ENCODE measurements at places on chromosomes 3 and 15. TPM values are rescaled to one million over a fixed set of nuclear protein-coding genes. Genes with fewer than 3 reads are reported as not detected.

DNA sequence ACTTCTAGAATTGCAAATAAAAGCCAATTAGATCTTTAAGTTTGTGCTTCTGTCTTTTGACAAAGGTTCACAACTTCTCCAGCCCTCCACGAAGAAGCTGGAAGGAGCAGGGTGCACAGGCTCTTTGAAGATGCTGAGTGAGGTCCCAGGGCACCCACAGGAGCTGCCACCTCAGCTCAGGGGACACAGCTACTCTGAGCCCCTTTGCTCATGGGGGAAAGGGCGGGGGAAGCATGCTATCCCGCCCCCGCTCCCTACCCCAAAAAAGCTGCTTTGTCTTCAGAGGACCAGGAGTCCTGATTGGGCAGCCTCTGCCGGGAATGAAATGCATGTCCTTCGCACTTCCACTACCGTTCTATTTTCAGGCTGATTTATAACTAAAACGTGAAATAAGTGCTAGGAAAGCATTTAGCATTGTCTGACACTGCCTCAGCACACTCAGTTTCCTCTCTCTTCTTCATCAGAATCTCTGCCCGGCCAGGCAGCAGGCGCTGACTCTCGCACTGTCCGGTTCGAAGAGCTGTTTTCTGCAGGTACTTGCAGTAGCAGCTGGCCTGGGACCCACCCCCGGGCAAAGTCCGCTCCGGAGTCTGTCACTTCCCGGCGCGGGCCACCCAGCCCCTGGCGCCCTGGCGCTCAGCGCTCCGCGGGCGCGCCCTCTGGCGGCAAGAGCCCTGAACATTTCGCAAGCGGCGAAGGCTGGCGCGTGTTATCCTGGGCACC, 45.5 kb upstream of the KLHL25 start:
- peak; percentile 96 for DNase-seq
- peak overlapping the region; percentile 86 for H3K27ac ChIP-seq
- peaks cover 38% of the 10 kb centered on the region for H3K4me1 ChIP-seq
- no peaks in the 10 kb centered on the region for H3K27me3 ChIP-seq
- H3K4me3 ChIP-seq = peak overlapping the region; percentile 31
- no peaks in the 10 kb centered on the region for H3K36me3 ChIP-seq

DNA sequence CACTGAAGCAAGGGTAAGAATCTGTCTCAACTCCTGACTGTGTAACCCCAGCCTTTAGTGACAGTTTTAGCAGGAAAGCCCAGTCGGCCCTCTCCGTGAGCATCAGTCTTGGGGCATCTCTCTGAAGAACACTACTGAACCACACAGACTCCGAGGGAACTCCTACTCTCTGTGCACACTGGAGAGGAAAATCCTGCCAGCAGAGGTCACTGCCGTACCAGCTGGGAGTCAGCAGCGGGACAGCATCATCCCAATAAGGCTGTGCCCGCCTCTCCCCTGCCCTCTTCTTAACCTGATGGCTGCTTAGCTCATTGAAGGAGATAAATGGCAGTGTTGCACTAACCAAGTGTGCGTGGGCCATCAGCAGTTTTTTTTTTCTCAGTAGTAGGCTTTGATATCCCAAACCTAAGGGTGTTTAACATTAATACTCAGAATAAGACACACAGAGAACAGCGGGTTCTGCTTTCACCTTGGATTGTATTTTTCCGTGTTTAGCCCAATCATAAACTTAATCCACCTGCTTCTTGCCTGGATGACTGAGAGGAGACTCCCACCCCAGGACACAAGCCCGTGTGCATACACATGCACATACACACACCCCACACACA, 26.6 kb upstream of the RASA2 start:
- H3K36me3 ChIP-seq = no peaks in the 10 kb centered on the region
- no peak overlapping the region for H3K4me3 ChIP-seq
- peak; percentile 95 for DNase-seq
- H3K4me1 ChIP-seq = peaks cover 25% of the 10 kb centered on the region
- H3K27me3 ChIP-seq = no peaks in the 10 kb centered on the region

The GOLGA8G gene
- not detected for total RNA-seq

DNA sequence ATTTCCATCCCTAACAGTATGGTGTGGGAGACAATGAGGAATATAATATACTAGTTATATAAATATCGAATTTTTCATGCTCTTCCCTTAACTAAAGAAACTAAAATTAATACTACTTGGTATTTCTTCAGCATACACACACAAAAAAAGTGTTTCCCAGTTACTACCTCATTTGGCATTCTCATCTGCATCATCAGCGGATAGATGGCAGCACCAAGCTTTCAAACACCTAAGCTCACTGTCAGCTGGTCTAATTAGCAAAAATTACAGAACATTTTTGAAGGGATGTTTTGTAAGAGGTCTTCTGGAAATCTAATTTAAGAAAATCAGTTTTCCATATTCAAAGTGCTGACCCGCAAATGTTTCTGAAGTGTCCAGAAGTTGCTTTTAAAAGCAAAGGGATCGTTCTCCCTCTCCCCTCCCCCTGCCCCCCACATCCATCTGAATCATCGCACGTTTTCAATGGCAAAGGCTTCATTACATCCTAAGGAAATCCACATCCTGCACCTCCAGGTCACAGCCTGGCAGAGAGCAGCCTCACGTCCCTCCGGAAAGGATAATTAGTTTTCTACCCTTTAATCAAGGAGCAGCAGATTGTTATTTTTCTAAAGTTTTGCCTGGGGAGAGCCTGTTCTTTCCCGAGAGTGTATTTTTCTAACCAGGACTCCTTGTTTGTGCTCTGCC, 86.1 kb upstream of the SPATA12 start:
- H3K27me3 ChIP-seq = no peaks in the 10 kb centered on the region
- H3K4me3 ChIP-seq = no peak overlapping the region
- no peak for DNase-seq

The SHC4 gene
- total RNA-seq = 0.43 TPM

- no peak overlapping the region for H3K27ac ChIP-seq
- H3K4me3 ChIP-seq = no peak overlapping the region
- peaks cover 100% of the 10 kb centered on the region for H3K36me3 ChIP-seq
Measured at GRCh38 chr3:46998121-46998851, 18.8 kb downstream of the NBEAL2 start.

GRCh38 chr15:90407336-90407735, 19.3 kb downstream of the IQGAP1 start:
- H3K4me1 ChIP-seq = peaks cover 82% of the 10 kb centered on the region
- no peak overlapping the region for H3K4me3 ChIP-seq
- H3K27ac ChIP-seq = no peak overlapping the region

- no peak for DNase-seq
- H3K4me1 ChIP-seq = peaks cover 35% of the 10 kb centered on the region
- no peaks in the 10 kb centered on the region for H3K36me3 ChIP-seq
Measured at GRCh38 chr15:98729446-98730042, 81.2 kb downstream of the IGF1R start.

The DLEC1 gene
- 1.5 TPM for total RNA-seq

The NME9 gene
- total RNA-seq = not detected

DNA sequence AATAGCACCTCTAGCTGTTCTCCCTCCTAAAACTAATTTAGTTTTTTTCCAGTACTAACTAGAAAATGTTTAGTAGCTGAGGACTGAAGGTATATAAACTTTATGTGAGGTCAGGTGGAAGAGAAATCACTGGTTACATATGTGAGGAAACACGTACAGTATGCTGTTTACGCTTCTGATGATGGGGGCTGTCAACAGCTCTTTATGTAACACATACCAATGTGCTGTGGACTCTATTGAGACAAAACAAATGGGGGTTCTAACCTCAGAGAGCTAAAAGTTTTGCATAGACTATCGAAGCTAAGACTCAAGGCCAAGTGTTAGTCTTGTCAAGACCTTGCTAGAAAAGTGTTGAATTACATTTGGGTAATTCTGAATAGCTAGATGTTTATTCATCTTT, 107.5 kb downstream of the SYNPR start:
- no peak for DNase-seq
- no peaks in the 10 kb centered on the region for H3K27me3 ChIP-seq
- H3K27ac ChIP-seq = no peak overlapping the region

DNA sequence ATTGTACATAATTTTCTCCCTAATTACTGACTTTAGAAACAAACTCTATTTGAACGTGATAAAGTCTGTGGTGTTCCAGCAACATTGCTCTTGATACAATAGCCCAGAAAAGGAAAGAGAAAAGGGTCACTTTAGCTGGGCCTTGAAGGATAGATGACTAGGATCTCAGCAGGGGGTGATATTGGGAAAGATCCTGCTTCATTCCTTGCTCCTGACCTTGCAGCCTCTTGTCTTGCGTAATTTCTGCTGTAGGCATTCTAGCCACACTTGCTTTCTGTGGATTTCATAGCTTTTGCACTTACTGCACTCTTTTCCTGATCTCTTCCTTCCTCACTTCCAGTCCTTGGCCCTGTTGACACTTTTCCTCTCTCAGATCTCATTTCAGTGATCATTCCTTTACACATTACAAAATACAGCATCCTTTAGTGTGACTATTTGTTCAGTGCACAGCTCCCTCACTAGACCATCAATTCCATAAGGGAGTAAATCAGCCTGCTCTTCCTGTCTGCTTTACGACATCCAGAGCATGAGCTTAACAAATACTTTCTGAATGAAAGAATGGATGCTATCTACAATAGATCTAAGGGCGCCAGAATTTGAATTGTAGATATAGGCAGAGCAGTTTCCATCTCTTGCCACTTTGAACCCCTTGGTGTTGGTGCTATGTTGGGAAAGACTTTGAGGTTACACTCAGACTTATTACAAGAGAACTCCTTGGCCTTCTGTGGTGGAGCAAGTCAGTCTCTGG, 559.6 kb upstream of the MDFIC2 start:
- no peaks in the 10 kb centered on the region for H3K36me3 ChIP-seq
- H3K4me1 ChIP-seq = no peaks in the 10 kb centered on the region
- H3K27me3 ChIP-seq = no peaks in the 10 kb centered on the region
- no peak overlapping the region for H3K4me3 ChIP-seq

GRCh38 chr15:42593143-42593542, 17.7 kb downstream of the STARD9 start:
- H3K36me3 ChIP-seq = no peaks in the 10 kb centered on the region
- H3K4me1 ChIP-seq = peaks cover 48% of the 10 kb centered on the region
- H3K27me3 ChIP-seq = no peaks in the 10 kb centered on the region

DNA sequence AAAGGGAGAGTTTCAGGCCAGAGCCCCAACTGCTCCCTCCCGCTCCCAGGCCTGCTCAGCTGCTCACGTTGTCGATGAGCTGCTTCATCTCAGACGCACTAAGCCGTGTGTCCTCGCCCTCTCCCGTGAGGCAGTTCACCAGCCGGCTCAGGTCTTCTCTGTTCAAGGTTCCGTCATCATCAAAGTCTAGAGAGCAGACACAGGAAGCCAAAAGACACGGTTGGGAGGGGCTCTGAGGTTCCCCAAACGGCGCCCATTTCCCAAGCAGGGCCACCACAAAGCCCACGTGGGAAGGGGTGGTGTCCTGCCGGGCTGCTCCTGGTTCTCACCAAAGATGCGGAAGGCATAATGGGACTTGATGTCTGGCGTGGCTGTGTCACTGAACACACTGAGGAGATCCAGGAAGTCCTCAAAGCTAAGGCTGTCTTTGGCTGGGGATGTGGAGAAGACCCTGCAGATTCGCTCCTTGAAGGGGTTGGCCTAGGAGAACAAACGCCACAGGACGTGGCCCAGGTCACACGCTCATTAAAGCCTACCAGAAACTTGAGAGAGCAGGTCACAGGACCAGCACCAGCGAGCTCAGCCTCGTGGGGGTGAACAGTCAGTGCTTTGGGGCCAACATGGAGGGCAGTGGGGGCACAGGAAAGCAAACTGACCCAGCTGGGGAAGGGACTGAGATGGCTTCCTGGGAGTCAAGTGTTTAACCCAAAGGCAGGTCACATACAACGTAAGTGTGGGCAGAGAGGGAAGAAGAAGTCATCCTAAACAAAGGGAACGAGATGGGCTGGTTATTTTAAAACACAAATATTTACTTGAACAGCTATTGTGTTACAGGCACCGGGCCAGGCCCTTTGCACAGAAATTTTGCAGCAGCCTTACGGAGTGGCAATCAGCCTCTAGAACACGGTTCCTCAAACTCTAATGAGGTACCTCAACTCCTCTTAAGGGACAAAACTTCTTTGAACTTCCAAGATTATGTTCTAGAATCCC, 2.4 kb downstream of the CIB1 start:
- DNase-seq = peak; percentile 69
- H3K4me1 ChIP-seq = peaks cover 43% of the 10 kb centered on the region
- peaks cover 25% of the 10 kb centered on the region for H3K36me3 ChIP-seq
- H3K4me3 ChIP-seq = peak overlapping the region; percentile 95

DNA sequence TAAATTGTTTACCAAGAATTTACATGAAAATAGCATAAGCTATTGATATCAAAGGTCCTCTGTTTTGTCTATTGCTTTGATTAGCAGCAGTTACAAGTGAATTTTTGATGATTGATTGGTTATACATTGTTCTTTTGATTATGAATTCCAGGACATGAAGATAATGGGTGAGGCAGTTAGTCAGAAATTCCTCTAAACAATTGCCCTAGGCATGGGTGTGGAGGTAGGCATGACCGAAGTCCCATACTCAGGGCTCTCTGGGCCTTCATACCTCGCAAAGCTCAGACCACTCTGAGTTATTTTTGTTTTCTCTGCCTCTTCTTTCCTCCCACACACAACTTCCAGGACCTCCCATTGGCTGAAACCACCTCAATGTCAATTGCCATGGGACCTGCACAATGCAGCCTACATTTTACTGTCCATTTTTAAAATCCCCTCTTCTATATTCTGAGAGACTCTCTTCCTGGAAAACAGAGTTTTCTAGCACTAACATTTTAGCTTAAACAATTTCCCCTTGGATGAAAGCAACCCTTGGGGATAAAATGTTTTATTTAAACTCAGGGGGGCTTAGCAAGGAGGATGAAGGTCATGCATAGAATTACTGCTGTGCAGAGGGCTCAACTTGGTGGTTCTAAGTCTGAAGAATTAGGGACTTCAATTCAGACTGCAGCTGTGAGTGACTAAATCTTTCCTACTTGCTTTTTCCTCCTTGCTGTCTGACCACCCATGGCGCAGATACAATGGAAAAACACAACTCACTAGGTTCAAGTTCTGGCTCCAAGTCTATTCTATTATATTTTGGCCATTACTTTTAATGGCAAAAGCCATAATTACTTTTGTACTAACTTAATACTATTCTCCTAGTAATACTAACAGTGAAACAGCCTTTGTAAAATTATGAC, 594.8 kb downstream of the NTRK3 start:
- no peaks in the 10 kb centered on the region for H3K4me1 ChIP-seq
- H3K27me3 ChIP-seq = no peaks in the 10 kb centered on the region
- H3K27ac ChIP-seq = no peak overlapping the region
- DNase-seq = no peak

GRCh38 chr3:126353694-126354321, 3.4 kb downstream of the KLF15 start:
- peaks cover 22% of the 10 kb centered on the region for H3K36me3 ChIP-seq
- H3K27me3 ChIP-seq = peaks cover 19% of the 10 kb centered on the region
- no peak for DNase-seq

- no peak overlapping the region for H3K27ac ChIP-seq
- peaks cover 26% of the 10 kb centered on the region for H3K4me1 ChIP-seq
- peaks cover 10% of the 10 kb centered on the region for H3K27me3 ChIP-seq
- no peak for DNase-seq
- H3K4me3 ChIP-seq = no peak overlapping the region
- peaks cover 50% of the 10 kb centered on the region for H3K36me3 ChIP-seq
Measured at GRCh38 chr15:40850576-40851112, 6.8 kb downstream of the SPINT1 start.
